ENCODE measurements at places on chromosomes 7 and 10.
A peak's percentile ranks its signal among the peaks of the same experiment; 100 is the strongest.

GRCh38 chr10:70528741-70529362, 50.3 kb downstream of the PALD1 start:
- H3K27me3 ChIP-seq = peaks cover 11% of the 10 kb centered on the region
- no peak for DNase-seq
- H3K36me3 ChIP-seq = no peaks in the 10 kb centered on the region
- H3K4me3 ChIP-seq = no peak overlapping the region

DNA sequence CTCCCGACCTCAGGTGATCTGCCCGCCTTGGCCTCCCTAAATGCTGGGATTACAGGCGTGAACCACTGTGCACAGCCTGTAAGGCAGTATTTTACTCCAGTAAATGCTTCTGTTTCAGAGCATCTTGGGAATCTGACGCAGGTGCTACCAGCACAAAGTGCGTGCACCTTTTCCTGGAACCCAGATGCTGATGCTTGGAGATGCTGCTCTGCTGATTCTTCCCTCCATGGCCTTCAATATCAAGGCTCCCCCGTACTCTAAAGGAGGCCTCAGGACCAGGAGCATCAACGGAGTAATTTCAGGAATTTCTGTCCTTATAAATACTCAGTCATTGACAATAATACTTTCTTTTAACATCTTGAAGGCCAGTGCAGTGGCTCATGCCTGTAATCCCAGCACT, 23.5 kb downstream of the DENND2A start:
- DNase-seq = no peak
- H3K4me1 ChIP-seq = peaks cover 12% of the 10 kb centered on the region
- no peak overlapping the region for H3K4me3 ChIP-seq
- peaks cover 16% of the 10 kb centered on the region for H3K36me3 ChIP-seq
- H3K27me3 ChIP-seq = no peaks in the 10 kb centered on the region
- peak overlapping the region; percentile 86 for H3K27ac ChIP-seq

- H3K36me3 ChIP-seq = peaks cover 75% of the 10 kb centered on the region
- no peak overlapping the region for H3K4me3 ChIP-seq
- H3K27me3 ChIP-seq = no peaks in the 10 kb centered on the region
- no peak for DNase-seq
Observed at GRCh38 chr10:75024971-75025523, 86.4 kb upstream of the SAMD8 start.

DNA sequence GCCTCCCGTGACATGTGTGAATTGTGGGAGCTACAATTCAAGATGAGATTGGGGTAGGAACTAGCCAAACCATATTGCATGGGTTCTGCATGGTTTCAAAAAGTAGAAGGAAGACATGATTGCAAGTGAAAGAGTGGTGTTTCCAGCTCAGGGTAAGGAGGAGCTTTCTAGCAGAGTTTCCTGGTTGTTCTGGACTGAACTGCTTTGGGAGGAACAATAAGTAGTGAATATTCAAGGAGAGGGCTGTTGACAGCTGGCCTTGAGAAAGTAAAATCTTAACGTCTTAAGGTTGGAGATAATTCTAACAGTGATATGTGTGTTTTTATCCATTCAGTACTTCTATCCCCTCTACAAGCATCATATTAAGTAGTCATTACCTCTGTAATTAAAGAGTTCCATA, 62.2 kb upstream of the PRKG1 start:
- no peaks in the 10 kb centered on the region for H3K27me3 ChIP-seq
- H3K4me1 ChIP-seq = no peaks in the 10 kb centered on the region
- H3K27ac ChIP-seq = no peak overlapping the region
- no peak overlapping the region for H3K4me3 ChIP-seq
- peaks cover 6% of the 10 kb centered on the region for H3K36me3 ChIP-seq

- no peaks in the 10 kb centered on the region for H3K36me3 ChIP-seq
- no peak overlapping the region for H3K4me3 ChIP-seq
- no peak overlapping the region for H3K27ac ChIP-seq
- H3K27me3 ChIP-seq = peaks cover 24% of the 10 kb centered on the region
- H3K4me1 ChIP-seq = peaks cover 17% of the 10 kb centered on the region
- no peak for DNase-seq
Observed at GRCh38 chr7:30703756-30704155, 21.5 kb upstream of the CRHR2 start.

DNA sequence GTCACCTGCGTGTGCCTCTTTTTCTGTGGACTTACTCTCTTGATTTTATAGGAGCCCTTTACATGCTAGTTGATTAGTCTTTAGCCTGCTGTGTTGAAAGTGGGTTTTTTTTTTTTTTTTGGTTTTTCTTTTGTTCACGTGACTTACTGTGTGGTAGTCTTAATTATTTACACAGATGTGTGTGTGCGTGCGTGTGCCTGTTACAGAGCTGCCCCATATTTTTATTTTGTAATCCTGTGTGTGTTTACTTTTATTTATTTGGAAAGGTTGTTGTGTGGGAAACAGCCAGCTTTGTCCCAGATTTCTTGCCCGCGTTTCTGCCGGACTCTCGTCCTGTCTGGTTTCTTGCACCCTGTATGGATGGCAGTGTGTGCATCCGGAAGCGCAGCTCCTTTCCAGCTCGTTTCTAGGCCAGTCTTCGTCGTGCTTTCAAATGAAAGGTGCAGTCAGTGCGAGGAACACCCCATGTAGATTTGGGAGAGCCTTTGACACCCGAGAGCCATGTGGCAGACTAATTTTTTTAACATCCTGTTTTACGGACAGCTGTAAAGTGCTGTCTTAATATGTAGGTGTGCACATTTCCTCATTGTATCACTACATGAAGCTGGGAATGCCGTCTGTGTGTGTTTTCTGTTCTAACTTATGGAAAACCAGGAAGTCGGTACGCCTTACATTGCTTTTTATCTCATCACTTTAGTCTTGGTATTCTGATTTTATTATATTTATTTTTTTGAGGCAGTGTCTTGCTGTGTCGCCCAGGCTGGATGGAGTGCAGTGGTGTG, 55.6 kb downstream of the DNAJB6 start:
- peaks cover 3% of the 10 kb centered on the region for H3K4me1 ChIP-seq
- DNase-seq = no peak
- peak overlapping the region; percentile 97 for H3K27ac ChIP-seq

DNA sequence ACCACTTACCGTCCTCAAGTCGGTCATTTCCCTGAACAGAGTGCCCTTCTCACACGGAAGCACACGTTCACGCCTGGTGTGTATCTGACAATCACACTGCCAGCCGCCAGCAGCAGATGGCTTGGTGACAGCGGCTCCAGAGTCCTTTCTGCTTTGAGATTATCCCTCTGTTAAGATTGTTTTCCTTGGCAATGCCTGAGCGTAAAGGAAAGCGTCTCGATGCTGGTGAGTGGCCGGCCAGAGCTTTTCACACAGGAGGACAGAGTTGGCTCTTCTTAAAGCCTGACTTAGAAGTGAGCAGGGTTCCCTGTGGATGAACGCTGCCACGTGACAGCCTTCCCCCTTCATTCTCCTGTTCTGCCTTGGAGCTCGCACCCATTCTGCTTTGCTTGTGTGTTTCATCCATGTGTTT, 22.1 kb upstream of the PRKAR1B start:
- no peak for DNase-seq
- no peaks in the 10 kb centered on the region for H3K27me3 ChIP-seq
- H3K4me3 ChIP-seq = no peak overlapping the region
- peak overlapping the region; percentile 50 for H3K27ac ChIP-seq

GRCh38 chr7:70788276-70788675, 343.7 kb upstream of the GALNT17 start:
- no peak for DNase-seq
- no peaks in the 10 kb centered on the region for H3K4me1 ChIP-seq
- H3K27me3 ChIP-seq = no peaks in the 10 kb centered on the region
- peaks cover 93% of the 10 kb centered on the region for H3K36me3 ChIP-seq

DNA sequence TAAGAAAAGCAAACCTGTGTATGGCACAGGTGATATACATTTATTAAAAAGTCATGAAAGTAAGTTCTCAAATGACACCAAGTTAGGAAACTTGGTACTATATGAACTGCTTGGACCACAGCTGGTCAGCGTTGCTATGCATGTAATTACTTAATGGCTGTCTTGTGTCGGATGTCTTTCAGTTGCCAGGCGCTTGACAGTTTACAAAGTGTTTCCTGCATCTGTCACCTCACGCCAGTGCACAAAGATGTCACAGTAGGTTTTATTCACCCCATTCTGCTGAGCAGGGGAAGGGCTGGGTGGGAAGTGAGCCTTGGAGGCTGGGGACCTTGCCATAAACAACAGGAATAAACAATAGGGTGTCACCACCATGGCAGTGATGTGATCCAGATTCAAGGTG, 35.8 kb downstream of the ADAM12 start:
- H3K4me1 ChIP-seq = peaks cover 34% of the 10 kb centered on the region
- DNase-seq = no peak
- no peak overlapping the region for H3K27ac ChIP-seq
- H3K36me3 ChIP-seq = peaks cover 16% of the 10 kb centered on the region

- DNase-seq = peak; percentile 8
- H3K4me1 ChIP-seq = peaks cover 11% of the 10 kb centered on the region
- H3K27me3 ChIP-seq = peaks cover 7% of the 10 kb centered on the region
- no peak overlapping the region for H3K4me3 ChIP-seq
Observed at GRCh38 chr7:16918288-16918895, 36.6 kb upstream of the AGR3 start.

- H3K4me3 ChIP-seq = no peak overlapping the region
- DNase-seq = peak; percentile 64
- no peaks in the 10 kb centered on the region for H3K27me3 ChIP-seq
- H3K36me3 ChIP-seq = peaks cover 46% of the 10 kb centered on the region
- H3K27ac ChIP-seq = no peak overlapping the region
- no peaks in the 10 kb centered on the region for H3K4me1 ChIP-seq
Observed at GRCh38 chr7:155738652-155739537, 73.4 kb downstream of the SHH start.

DNA sequence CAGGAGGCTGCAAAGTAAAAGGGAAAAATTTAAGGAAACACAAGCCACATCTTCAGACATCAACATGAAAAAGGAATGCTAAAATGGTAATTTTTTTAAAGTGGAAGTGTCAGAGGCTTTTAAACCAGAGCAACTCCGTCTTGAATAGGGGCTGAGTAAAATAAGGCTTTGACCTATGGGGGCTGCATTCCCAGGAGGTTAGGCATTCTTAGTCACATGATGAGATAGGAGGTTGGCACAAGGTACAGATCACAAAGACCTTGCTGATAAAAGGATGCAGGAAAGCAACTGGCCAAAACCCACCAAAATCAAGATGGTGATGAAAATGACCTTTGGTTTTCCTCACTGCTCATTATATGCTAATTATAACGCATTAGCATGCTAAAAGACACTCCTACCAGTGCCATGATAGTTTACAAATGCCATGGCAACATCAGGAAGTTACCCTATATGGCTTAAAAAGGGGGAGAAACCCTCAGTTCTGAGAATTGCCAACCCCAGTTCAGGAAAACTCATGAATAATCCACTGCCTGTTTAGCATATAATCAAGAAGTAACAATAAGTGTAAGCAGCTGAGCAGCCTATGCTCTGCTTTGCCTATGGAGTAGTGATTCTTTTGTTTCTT, 128.3 kb downstream of the SKAP2 start:
- no peaks in the 10 kb centered on the region for H3K4me1 ChIP-seq
- H3K4me3 ChIP-seq = no peak overlapping the region
- H3K36me3 ChIP-seq = peaks cover 66% of the 10 kb centered on the region
- DNase-seq = no peak

DNA sequence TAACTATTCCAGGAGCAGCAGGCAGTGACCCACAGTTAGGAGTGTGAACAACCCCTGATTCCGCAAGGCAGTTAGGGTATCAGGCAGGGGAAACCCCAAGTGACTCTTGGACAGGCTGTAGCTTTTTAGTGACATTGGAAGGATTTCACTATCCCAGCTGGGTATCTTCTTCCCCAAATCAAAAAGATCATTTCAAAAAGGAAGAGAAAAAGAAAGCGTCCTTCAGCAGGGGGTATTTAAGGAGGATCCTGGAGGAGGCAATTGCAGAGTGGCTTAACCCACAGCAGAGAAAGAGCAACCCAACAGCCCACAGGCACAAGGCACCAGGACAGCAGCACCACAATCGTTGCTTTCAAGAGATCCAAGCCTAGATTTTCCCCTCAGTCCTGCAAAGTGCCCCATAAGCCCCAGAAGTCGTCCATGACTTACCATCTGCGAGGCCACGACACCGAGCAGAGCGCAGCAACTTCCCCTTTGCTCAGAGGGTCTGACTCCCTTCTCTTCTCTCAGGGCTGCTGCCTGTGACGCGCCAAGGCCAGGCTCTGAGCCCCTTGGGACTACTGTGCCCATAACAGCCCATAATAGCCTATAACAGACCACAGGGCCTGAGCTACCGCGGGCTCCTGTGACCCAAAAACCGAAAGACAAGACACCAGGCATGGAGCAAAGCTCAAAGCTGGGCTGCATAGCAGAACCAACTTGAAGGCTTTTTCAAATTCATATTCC, 19.8 kb downstream of the PIK3AP1 start:
- no peaks in the 10 kb centered on the region for H3K27me3 ChIP-seq
- H3K27ac ChIP-seq = peak overlapping the region; percentile 33
- no peak for DNase-seq
- H3K4me3 ChIP-seq = no peak overlapping the region
- H3K36me3 ChIP-seq = no peaks in the 10 kb centered on the region
- H3K4me1 ChIP-seq = peaks cover 39% of the 10 kb centered on the region

DNA sequence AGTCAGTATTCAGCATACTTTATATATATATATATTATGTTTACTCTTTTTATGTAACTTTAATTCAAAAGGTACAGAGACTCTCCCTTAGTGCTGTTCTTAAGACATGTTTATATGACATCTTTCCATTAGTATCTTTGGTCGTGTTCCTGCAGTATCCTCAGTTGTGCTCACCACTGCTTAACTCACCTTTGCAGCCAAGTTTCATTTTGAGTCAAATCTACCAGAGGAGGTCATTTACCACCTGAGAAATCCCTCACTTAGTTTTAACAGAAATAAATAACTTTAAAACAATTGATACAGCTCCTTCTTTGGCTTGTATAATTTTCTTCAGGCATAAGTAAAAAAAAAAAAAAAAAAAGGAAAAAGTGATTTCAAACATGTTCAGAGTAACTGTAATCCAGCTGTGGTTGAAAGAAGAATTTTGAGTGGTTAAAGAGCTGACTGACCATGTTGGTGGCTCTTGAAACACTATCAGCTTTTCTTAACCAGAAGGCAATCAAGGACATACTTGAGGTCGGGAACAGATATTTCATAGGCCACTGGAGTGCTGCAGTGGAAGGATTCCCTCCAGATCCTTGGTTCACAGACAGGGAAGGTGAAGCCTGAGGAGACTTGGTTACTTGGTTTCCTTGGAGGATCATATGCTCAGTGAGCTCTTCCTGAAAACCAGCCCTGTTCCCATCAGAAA, 116.8 kb downstream of the AUTS2 start:
- no peak overlapping the region for H3K4me3 ChIP-seq
- peaks cover 38% of the 10 kb centered on the region for H3K4me1 ChIP-seq
- H3K36me3 ChIP-seq = no peaks in the 10 kb centered on the region
- H3K27ac ChIP-seq = no peak overlapping the region

GRCh38 chr7:1640376-1641172, 29.5 kb upstream of the ELFN1 start:
- no peak overlapping the region for H3K4me3 ChIP-seq
- peaks cover 6% of the 10 kb centered on the region for H3K27me3 ChIP-seq
- DNase-seq = no peak
- H3K36me3 ChIP-seq = no peaks in the 10 kb centered on the region
- no peak overlapping the region for H3K27ac ChIP-seq
- H3K4me1 ChIP-seq = peaks cover 37% of the 10 kb centered on the region
